ENCODE measurements at places on chromosomes 1 and 21.

DNA sequence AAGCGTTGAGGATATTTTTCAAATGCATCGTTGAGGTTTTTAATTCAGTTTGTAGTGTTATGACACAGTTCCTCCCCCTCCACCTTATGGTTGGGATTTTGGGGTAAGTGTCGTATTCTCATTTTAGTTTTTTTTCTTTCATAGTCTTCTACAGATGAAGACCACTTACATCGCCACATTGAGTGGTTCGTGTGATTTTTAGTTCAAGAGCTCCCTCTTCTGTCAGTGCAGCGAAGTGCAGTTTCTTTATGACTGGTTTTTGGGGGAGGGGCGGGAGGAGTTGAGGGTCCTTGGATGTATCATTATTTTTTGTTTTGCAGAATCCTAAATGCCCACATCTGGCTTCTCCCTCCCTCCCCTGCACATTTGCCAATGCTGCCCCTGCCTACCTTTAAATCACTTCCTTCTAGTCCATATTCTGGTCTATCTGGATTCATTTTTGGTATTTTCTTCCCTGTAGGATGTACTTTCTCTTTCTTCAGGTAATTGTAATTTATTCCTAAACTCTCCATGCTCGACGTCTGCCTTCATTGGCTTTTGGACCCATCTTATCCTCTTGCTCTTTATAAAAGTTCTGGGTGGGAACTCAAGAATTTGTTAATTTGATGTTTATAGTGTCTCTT is 433.1 kb downstream of the CAMTA1 start:
- peak; percentile 57 for DNase-seq

- DNase-seq, result peak; percentile 68
These were observed 50.6 kb downstream of the TNFRSF8 start for GRCh38 chr1:12113433-12114339.

- DNase-seq, result no peak
These were observed 37.0 kb downstream of the VTCN1 start for GRCh38 chr1:117173691-117174090.

GRCh38 chr1:115068826-115069585 is 20.3 kb downstream of the TSPAN2 start:
- DNase-seq, result peak; percentile 90

- DNase-seq, result no peak
These were observed 387.2 kb upstream of the VAMP3 start for GRCh38 chr1:7383671-7384520.

DNA sequence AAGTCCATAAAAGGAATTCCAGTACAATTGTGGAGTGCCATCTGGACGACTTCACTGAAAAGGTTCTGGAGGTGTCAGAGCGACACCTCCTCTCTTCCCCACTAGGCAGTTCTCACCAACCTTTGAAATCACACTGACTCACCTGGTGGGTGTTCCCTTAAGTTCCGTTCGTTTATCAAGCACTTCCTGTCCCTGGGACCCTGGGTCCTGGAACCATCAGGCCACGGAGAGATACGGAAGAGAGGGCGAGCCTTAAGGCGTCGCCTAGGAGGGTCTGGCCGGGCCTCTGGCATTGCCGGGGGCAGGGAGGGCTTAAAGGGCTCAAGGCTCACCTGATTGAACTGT is 317 bp downstream of the SPAG17 start:
- no peak for DNase-seq
